Hepatocyte (in vitro differentiated cells): ENCODE measurements at places on chromosomes 3 and 15.

GRCh38 chr3:114756506-114757279 is 390.4 kb downstream of the ZBTB20 start:
- DNase-seq = no peak

DNA sequence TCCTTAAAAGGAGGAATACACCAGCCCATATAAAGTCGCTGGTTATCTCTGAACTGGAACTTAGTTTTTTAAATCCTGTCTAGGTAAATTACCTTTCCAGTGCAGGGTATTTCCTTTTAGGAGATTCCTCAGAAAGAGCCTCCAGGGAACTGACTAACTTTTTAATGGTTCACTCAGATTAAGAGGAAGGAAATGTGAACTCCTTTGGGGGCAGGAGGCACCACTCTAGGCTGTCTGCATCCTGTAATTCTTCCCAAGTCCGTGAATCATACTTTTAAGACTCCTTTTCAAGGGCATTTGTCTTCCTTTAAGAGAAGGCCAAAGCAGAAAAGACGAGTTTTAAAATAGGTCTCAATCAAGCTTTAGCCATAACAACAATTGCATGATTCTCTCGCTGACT is 871.2 kb upstream of the NR2F2 start:
- DNase-seq = no peak

DNA sequence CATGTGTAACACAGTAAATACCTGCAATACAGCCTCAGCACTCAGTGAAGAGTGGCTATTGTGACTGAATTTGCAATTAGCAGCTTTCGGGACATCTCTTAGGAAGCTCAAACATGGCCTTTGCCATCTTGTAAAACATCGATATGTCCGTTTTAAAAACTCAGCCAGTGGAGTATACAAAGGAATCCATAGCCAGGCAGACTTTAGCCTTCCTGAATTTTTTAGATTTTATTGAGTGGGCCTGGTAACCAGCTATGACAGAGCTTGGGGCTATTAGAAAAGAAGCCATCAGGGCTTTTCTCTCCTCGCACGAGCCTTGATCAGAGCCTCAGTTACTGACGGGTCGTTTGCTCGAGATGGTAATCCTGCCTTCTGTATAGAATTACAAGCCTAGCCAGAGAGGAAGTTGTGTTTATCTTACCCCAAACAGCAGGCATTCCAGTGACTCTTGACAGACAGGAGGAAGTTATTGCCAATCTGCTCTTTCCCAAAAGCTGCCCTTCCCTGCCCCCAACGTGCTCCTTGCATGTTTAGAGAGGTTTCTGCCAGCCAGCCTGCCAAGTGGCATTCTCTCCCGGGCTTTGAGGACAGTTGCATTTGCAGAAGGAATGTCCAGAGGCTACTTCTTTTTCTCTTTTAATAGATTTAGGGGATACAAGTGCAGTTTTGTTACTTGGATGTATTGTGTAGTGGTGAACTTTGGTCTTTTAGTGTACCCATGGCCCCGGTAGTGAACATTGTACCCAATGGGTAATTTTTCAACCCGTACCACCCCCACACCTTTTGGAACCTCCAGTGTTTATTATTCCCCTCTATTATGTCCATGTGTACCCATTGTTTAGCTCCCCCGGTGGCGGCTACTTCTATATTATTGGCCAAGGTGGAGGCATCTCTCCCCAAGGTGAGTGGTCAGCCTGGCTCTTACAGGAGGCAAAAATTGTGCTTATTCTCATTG is 40.6 kb downstream of the ITPR1 start:
- no peak for DNase-seq

- no peak for DNase-seq
Observed at GRCh38 chr15:74540161-74540760, 759 bp upstream of the ARID3B start.

DNA sequence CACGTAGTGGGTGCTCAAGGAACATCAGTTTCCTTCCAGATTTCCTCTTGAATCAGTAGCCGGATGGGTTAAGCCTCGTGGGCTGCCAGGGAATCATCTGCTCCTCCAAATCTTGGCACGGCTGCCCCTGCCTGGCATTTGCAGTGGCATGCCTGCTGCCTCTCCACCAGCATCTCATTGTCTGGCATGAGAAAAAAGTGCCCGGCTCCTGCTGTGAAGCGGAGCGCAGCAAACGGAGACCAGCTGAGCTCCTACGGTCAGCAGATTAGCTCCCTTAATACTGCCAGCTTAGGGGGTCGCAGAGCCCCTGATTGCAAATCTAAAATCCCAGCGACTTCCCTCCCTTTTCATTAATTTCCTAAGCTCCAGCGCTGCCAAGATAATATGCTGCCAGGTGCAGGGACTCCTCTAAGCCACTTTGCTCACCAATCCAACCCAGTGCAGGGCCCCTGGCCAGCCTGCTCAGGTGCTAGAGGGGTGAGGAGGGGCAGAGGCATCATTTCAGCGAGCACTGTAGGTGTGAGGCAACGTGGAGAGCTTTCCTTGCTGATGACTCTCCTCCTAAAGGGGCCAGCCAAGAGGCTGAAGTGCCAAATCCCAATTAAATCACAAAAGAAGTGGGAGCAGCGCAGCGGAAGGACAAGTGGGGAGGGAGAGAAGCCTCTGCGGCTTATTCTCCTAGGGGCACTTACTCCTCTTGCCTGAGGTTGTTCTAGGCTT is 49.6 kb upstream of the ST8SIA2 start:
- no peak for DNase-seq

- peak; percentile 41 for DNase-seq
Observed at GRCh38 chr3:140319739-140320138, 358.1 kb upstream of the TRIM42 start.
